A549 treated with DMSO at 1 μM for 4 hours (cell line): ENCODE measurements at places on chromosomes 7 and 10. TPM values are rescaled to one million over a fixed set of nuclear protein-coding genes. Genes with fewer than 3 reads are reported as not detected.

Gene ASZ1
- total RNA-seq = not detected in 5 replicates

Gene OR2A5
- total RNA-seq = not detected in 5 replicates

Gene FAM25A
- total RNA-seq = not detected in 5 replicates

Gene CALHM2
- total RNA-seq = 4.7 to 6.1 TPM (median 5.3 TPM) in 5 replicates

Gene COL1A2
- 0.03 to 0.16 TPM in 2 of 5 replicates, not detected in the others for total RNA-seq

Gene CTTNBP2
- total RNA-seq = 0.27 to 0.53 TPM (median 0.41 TPM) in 5 replicates

Gene GPRIN2
- 24.9 to 35.1 TPM (median 29.0 TPM) in 5 replicates for total RNA-seq

Gene NAT16
- total RNA-seq = 0.09 to 0.28 TPM (median 0.17 TPM) in 5 replicates

Gene SAP25
- 0.28 to 0.88 TPM (median 0.68 TPM) in 4 of 5 replicates, not detected in the other for total RNA-seq

Gene NPC1L1
- total RNA-seq = 0.06 to 0.09 TPM (median 0.08 TPM) in 4 of 5 replicates, not detected in the other
